Brain microvascular endothelial cell (primary cell): ENCODE measurements at places on chromosomes 13 and 19.

- no peak for DNase-seq
Observed at GRCh38 chr13:95485518-95486144, 66.9 kb upstream of the CLDN10 start.

- no peak for DNase-seq
Observed at GRCh38 chr13:29196409-29197074, 376.4 kb downstream of the MTUS2 start.

- DNase-seq: no peak
Observed at GRCh38 chr19:18726846-18727245, 43.4 kb downstream of the CRTC1 start.

GRCh38 chr19:8423817-8424223 lies 10.7 kb downstream of the MARCHF2 start:
- peak; percentile 97 for DNase-seq

DNA sequence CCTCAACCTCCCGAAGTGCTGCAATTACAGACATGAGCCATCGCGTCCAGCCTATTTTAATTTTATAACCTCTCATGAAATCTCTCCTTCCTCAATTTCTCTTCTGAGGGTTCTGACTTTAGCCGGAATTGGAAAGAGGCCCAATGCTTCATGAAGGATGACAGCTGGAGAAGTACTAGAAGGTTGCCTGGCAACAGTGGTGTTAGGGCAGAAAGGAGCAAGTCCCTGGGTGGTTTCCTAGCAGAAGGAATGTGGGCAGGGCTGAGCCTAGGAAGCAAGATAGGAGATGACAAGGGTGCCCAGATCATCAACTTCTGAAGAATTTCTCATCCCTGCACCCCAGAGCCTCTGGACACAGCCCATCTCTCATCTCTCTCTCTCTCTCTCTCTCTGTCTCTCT lies 25.8 kb downstream of the CACNG6 start:
- DNase-seq: peak; percentile 85

DNA sequence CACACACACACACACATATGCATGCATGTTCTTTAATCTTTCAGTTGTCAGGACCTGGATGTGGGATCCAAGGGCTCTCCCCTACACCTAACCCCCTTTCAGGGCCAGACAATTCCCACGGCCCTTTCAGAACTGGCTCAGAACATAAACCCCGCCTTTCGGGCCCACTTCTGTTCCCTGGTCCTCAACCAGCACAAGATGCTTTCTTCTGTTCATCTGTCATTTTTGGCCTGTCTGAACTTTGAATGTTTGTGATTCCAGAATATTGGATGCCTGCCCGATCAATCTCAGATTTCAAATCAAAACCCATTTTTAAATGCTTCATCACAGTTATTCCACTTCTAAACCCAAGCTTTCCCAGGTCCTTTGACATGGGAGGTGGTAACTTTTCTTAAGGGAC lies 167.3 kb downstream of the USP12 start:
- peak; percentile 23 for DNase-seq

DNA sequence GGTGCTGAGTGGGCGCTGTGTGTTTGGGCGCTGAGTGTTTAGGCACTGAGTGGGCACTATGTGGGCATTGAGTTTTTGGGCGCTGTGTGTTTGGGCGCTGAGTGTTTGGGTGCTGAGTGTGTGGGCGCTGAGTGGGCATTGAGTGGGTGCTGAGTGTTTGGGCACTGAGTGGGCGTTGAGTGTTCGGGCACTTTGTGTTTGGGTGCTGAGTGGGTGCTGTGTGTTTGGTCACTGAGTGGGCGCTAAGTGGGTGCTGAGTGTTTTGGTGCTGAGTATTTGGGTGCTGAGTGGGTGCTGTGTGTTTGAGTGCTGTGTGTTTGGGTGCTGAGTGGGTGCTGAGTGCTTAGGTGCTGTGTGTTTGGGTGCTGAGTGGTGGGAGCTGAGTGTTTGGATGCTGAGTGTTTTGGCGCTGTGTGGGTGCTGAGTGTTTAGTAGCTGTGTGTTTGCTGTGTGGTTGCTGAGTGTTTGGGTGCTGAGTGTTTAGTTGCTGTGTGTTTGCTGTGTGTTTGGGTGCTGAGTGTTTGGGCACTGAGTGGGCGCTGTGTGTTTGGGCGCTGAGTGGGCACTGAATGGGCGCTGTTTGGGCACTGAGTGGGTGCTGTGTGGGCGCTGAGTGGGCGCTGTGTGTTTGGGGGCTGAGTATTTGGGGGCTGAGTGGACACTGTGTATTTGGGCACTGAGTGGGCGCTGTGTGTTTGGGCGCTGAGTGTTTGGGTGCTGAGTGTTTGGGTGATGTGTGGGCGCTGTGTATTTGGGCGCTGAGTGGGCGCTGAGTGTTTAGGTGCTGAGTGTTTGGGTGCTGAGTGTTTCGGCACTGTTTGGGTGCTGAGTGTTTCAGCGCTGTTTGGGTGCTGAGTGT lies 47.2 kb upstream of the F7 start:
- DNase-seq: no peak
